GM12878 (cell line): ENCODE measurements at places on chromosomes 3 and 15. TPM values are rescaled to one million over a fixed set of nuclear protein-coding genes. Genes with fewer than 3 reads are reported as not detected.

Gene IL17RB
- total RNA-seq: 2.2 and 3.0 TPM in 2 replicates

DNA sequence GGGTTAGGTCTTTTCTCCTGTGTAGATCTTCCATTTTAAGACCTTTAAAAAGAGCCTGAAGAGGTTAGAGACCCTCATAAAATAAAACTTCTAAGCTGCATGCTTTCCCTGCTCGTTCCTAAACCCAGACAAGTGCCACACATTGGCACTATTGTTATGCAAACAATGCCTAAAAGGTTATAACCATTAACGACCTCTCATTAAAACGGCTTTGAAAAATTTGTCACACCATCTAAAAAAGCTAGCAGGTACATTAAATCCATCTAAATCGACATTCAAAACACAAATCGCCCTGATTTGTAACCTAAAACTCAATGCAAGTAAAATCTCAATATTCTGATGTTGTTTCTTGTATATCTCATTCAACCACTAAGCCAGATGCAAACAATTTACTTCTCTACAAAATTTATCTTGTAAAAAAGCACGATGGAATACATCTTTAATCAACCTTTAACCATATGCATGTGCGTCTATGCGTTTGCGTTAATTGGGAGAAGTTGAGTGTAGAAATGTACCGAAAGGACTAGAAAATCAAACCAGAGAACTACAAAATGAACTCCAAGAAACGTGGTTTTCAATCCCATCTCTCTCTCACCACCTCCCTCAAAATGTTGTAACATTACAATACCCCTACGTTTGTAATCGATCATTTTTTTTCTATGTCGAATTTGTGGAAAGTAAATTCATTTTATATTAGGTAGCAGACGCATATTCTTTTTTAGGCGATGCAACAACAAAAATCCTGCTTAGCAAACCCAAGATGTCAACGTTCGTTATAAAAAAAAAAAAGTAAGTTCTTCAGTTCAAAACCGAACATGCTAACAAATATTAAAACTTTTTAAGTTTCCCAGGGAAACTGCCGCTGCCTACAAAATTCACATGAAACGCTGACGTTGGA, 1.2 kb downstream of the ALDH1A2 start:
- no peaks in the 10 kb centered on the region for H3K36me3 ChIP-seq
- peaks cover 2% of the 10 kb centered on the region for H3K27me3 ChIP-seq
- H3K4me1 ChIP-seq: no peaks in the 10 kb centered on the region
- H3K4me3 ChIP-seq: no peak overlapping the region

Gene GRK7
- not detected in 2 replicates for total RNA-seq

DNA sequence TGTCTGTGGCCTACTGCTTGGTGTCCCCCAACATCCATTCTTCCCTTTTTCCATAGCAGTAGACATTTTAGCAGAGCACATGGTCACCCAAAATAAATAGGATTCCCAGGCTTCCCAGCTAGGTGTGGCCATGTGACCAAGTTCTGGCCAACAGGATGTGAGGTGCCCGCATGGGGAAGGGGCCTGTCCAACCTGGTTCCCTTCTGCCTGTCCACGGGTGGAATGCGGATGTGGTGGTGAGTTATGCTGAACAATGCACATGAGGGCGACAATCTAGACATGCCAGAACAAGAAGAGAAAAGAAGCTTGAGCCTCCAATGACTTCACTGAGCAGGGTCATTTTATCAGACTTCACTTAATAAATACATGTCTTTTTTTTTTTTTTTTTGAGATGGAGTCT, 77.6 kb upstream of the DLG1 start:
- H3K4me3 ChIP-seq: no peak overlapping the region
- DNase-seq: no peak
- H3K27ac ChIP-seq: no peak overlapping the region
- no peaks in the 10 kb centered on the region for H3K27me3 ChIP-seq
- H3K4me1 ChIP-seq: peaks cover 4% of the 10 kb centered on the region

DNA sequence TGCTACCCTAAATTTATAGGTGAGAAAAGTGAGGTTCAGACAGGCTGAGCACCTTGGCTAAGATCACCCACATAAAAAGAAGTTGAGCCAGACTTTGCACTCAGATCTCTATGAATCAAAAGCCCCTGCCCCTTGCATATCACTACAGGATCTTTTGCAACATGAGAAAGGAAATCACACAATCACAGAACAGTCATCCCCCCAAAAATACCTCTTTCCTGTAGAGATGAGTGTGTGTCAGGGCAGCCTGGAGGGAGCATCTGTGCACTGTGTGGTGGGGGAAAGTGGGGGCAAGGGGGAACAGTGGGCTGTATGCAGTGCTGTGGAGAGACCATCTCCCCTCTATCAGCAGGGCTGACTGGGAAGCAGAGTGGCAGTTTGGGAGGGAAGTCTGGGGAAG, 46.6 kb downstream of the EPHB3 start:
- H3K4me1 ChIP-seq: no peaks in the 10 kb centered on the region
- H3K27me3 ChIP-seq: no peaks in the 10 kb centered on the region; the same call in 1 of the 2 replicates
- H3K27ac ChIP-seq: no peak overlapping the region
- no peak for DNase-seq
- no peaks in the 10 kb centered on the region for H3K36me3 ChIP-seq

Gene SEMA3G
- 0.27 TPM in 1 of 2 replicates, not detected in the other for total RNA-seq

GRCh38 chr15:44694416-44694815, 16.7 kb downstream of the PATL2 start:
- no peak overlapping the region for H3K27ac ChIP-seq
- H3K4me1 ChIP-seq: no peaks in the 10 kb centered on the region
- no peaks in the 10 kb centered on the region for H3K36me3 ChIP-seq

- no peaks in the 10 kb centered on the region for H3K27me3 ChIP-seq
- no peak overlapping the region for H3K27ac ChIP-seq
- DNase-seq: no peak
- H3K36me3 ChIP-seq: no peaks in the 10 kb centered on the region
Measured at GRCh38 chr15:77504306-77504705, 83.6 kb downstream of the HMG20A start.

DNA sequence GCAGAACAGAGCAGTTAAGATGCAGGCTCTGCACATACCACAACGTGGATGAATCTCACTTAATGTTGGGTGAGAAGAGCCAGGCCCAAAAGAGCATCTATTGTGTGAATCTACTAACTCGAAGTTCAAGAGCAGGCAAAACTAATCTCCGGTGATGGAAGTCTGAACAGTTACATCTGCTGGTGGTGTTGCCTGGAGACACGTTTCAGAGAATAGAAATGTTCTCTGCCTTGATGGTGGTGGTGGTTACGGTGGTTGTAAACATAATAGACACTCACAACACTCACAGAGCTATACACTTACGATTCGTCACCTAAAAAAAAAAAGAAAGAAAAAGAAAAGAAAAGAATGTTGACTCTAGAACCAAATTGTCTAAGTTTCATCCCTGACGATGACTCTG, 86.8 kb downstream of the LIPC start:
- peaks cover 59% of the 10 kb centered on the region for H3K4me1 ChIP-seq
- H3K4me3 ChIP-seq: no peak overlapping the region
- no peak for DNase-seq
- no peaks in the 10 kb centered on the region for H3K36me3 ChIP-seq
- no peaks in the 10 kb centered on the region for H3K27me3 ChIP-seq
- peak overlapping the region; percentile 95 for H3K27ac ChIP-seq

Gene MUC4
- total RNA-seq: 0.46 and 0.51 TPM in 2 replicates

Gene EPHA6
- not detected in 2 replicates for total RNA-seq

GRCh38 chr3:76942101-76942500, 97.8 kb upstream of the ROBO2 start:
- DNase-seq: no peak
- no peak overlapping the region for H3K27ac ChIP-seq
- no peaks in the 10 kb centered on the region for H3K4me1 ChIP-seq
- no peak overlapping the region for H3K4me3 ChIP-seq

GRCh38 chr3:130907500-130907899, 13.6 kb downstream of the ATP2C1 start:
- H3K4me1 ChIP-seq: peaks cover 30% of the 10 kb centered on the region
- H3K36me3 ChIP-seq: no peaks in the 10 kb centered on the region
- no peak overlapping the region for H3K27ac ChIP-seq
- no peaks in the 10 kb centered on the region for H3K27me3 ChIP-seq
- no peak overlapping the region; the same call in 1 of the 2 replicates for H3K4me3 ChIP-seq
- no peak for DNase-seq

DNA sequence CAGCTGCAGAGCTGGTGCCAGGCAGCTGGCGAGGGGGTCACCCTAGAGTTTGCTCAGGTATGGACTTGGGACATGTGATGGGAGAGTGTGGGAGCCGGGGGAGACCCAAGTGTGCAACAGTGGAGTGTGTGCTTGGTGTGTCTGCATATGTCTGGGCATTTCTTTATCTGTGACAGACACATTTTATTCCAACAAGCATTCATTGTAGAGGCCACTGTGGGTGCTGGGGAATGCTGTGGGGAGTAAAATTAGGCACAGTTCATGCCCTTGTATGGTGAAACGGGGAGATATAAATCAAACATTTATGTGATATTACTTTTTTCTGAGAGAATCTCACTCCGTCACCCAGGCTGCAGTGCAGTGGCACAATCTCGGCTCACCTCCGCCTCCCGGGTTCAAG, 4.2 kb downstream of the ACY1 start:
- H3K4me1 ChIP-seq: peaks cover 5% of the 10 kb centered on the region
- peaks cover 4% of the 10 kb centered on the region for H3K36me3 ChIP-seq
- no peak overlapping the region for H3K27ac ChIP-seq
- no peaks in the 10 kb centered on the region for H3K27me3 ChIP-seq
- H3K4me3 ChIP-seq: no peak overlapping the region
- DNase-seq: no peak

Gene ADCY5
- total RNA-seq: not detected in 2 replicates

Gene CPNE4
- total RNA-seq: 0.37 and 0.54 TPM in 2 replicates

Gene MASP1
- 0.05 TPM in 1 of 2 replicates, not detected in the other for total RNA-seq

DNA sequence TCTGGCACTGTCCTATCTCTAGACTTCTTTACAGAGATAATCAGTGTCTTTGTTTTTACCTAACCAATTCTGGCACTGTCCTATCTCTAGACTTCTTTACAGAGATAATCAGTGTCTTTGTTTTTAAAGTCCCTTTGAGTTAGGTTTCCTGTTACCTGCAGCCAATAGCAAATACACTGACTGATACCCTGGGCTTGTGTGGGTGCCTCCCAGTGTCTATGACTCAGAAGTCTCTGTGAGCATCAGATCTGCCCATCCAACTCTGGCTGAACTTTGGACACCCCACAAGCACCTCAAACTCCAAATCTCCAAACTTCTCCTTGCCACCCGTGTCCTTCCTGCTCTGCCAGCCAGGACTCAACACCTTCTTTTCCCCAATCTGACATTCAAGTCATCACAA, 30.4 kb downstream of the SLC41A3 start:
- H3K27ac ChIP-seq: no peak overlapping the region
- H3K36me3 ChIP-seq: no peaks in the 10 kb centered on the region
- DNase-seq: no peak
- no peaks in the 10 kb centered on the region for H3K27me3 ChIP-seq
- no peak overlapping the region for H3K4me3 ChIP-seq

DNA sequence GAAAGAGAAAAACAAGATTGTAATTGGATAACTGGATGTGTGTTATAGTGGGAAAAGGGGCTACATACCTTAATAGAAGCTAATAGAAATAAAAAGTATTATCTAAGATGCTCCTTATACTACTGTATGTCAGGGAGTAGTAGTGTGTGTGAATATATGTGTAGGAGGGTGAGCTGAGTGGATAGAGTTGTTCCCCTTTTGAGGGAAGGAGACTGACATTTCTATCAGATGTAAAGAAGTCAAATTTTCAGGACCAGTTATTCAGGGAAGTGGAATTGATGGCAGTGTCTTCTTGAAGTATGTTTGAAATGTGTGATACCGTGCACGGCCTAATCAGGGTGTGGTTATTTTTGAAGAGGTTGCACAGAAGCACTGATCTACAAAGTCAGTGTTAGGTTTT, 49.1 kb downstream of the PCOLCE2 start:
- H3K27ac ChIP-seq: no peak overlapping the region
- DNase-seq: no peak
- no peak overlapping the region for H3K4me3 ChIP-seq

DNA sequence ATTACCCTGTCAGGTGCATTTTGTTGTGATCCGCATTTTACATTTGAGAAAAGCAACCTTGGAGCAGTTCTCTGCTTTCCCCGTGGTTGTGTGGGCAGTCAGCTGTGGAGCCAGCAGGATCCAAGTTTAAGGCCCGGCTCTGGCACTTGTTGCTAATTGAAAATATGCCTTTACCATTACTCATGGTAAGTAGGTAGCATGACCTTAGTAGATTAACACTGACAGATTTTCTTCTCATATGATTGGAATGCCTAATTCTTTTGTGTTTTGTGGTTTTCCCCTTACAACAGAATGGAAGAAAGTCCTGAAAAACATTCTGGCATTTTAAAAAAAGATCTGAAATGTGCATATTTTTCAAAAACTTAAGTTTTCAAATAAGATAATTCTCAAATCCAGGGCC, 246.5 kb upstream of the LRRN1 start:
- H3K4me1 ChIP-seq: no peaks in the 10 kb centered on the region
- no peak overlapping the region for H3K4me3 ChIP-seq
- no peak for DNase-seq
- H3K27ac ChIP-seq: no peak overlapping the region

Gene UQCRC1
- 254 and 259 TPM in 2 replicates for total RNA-seq

GRCh38 chr3:47663630-47664240, 85.1 kb upstream of the CSPG5 start:
- no peak overlapping the region for H3K4me3 ChIP-seq
- no peak overlapping the region for H3K27ac ChIP-seq

Gene PAQR5
- total RNA-seq: not detected in 2 replicates

GRCh38 chr15:87349181-87349580, 907.4 kb downstream of the NTRK3 start:
- no peak for DNase-seq
- no peaks in the 10 kb centered on the region for H3K4me1 ChIP-seq
- no peak overlapping the region for H3K27ac ChIP-seq

- no peak for DNase-seq
- H3K4me1 ChIP-seq: no peaks in the 10 kb centered on the region
- no peak overlapping the region for H3K27ac ChIP-seq
Measured at GRCh38 chr15:48086133-48086532, 34.7 kb upstream of the SLC24A5 start.

DNA sequence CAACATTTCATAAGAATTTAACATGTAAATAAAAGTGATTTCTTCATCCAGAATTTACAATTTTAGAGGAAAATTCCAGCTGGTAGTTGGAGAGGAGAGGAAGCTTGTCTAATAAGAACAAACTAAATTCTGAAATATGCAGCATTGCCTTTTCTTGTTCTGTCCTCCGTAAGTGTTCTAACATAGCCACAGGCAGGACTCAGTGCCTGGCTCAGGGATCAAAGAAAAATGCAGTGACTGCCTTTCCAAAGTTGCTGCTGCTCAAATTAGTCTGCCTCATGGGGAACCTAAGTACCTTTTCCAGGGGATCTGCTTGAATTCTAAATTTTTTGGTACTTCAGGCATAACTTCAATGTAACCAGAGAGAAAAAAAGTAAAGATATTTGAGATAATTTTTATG, 713.0 kb upstream of the CADM2 start:
- H3K4me3 ChIP-seq: no peak overlapping the region
- DNase-seq: no peak
- H3K27ac ChIP-seq: no peak overlapping the region
- H3K36me3 ChIP-seq: no peaks in the 10 kb centered on the region
- no peaks in the 10 kb centered on the region for H3K4me1 ChIP-seq

Gene IL5RA
- total RNA-seq: 0.19 TPM in 1 of 2 replicates, not detected in the other

DNA sequence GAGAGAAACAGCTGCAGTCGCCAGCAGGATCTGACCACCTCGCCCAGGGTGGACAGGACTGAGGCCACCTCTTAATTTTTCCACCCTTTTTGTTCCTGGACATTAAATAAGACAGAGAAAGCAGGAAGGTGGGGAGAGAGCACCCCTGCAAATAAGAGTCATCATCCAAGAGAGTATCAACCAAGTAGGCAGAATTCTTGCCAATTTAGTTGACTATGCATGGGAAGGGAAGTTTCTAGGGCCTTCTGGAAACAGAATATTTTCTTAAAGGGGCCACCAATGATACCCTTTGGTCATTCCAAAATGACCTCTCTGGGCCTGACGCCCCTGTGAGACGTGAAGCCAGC, 136.2 kb downstream of the TJP1 start:
- H3K27me3 ChIP-seq: no peaks in the 10 kb centered on the region
- DNase-seq: no peak
- H3K36me3 ChIP-seq: no peaks in the 10 kb centered on the region
